ENCODE measurements at places on chromosomes 4 and X. TPM values are rescaled to one million over a fixed set of nuclear protein-coding genes. Genes with fewer than 3 reads are reported as not detected.

DNA sequence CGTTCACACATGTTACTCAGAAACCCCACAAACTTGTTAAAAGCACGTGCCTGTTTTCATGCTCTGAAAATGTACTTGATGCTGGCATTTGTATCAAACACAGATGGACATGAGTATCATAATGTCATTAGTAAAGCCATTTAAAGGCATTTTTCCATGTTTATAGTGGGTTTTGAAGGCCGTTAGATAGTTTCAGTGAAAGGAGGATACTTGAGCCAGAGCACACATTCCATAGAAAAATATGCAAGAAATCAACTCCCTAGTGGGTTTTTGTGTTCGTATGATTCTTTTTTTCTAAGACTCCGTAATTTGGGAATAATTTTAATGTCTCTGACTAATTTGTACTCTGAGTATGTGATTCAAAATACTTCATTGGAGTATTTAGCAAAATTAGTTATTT lies 216.2 kb upstream of the BMP3 start:
- no peak for DNase-seq

- DNase-seq, result no peak
Measured at GRCh38 chr4:1447676-1448588, 41.7 kb upstream of the NKX1-1 start.

The STK32B gene
- 10.1 TPM for polyA plus RNA-seq

The SLC25A43 gene
- 3.5 TPM for polyA plus RNA-seq

The ANOS1 gene
- 12.0 TPM for polyA plus RNA-seq

The PRSS12 gene
- polyA plus RNA-seq, result 13.4 TPM

The CFAP99 gene
- polyA plus RNA-seq, result 0.95 TPM

- no peak for DNase-seq
Measured at GRCh38 chr4:146790515-146790914, 151.8 kb downstream of the POU4F2 start.

- no peak for DNase-seq
Measured at GRCh38 chr4:153223427-153223801, 19.2 kb downstream of the TRIM2 start.

DNA sequence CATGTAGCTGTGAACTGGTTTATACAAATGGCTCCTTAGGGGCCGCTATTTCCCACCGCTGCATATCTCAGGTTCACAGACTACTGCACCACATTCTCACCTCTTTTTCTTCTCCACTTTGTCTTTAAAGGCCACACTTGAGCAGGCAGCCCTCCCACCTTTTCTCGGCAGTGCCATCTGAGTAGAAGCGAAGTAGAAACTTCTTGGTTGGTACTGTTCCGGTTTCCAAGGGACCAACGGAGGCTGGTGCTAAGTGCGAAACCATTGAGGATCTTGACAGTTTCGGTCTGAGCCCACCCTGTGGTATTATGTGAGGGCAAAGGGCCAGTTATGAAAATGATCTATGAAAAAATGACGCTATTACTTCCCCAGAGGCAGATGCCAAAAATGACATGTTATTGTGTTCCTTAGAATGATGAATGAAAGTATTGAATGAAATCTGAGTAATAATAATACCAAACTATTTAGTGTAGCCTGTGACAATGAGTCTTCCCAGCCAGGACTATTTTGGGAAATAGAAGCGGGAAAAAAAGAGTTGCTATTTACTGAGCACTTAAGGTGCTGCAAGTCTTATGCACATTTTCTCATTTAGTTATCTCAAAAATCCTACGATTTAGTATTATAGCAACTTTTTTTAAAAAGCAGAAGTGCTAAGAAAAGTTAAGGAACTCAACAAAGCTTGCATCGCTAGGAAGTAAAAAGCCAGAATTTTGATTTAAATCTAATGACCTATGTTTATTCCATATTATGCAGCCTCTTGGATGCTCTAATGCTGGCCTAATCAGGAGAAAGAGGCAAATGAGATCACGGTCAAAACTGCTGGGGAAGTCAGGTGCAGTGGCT lies 29.6 kb upstream of the CHRNA9 start:
- no peak for DNase-seq

DNA sequence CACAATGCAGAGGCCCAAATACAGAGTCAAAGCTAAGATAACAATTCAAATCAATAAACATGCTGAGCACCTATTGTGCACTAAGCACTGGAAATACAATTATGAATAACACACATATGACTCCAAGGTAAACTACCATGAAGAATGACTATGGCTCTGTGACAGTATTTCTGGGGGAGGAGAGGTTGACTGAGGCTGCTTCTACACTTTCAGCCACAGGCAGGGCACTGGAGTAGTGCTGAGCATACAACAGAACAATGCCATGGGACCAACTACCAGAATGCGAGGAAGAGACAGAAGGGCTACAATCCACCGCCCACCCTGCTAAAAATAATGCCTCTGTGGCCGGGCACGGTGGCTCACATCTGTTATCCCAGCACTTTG lies 13.7 kb downstream of the TEC start:
- no peak for DNase-seq

- no peak for DNase-seq
Measured at GRCh38 chr4:37279894-37280592, 35.5 kb downstream of the NWD2 start.

GRCh38 chrX:458631-459061 lies 71.9 kb upstream of the PPP2R3B start:
- DNase-seq, result no peak

DNA sequence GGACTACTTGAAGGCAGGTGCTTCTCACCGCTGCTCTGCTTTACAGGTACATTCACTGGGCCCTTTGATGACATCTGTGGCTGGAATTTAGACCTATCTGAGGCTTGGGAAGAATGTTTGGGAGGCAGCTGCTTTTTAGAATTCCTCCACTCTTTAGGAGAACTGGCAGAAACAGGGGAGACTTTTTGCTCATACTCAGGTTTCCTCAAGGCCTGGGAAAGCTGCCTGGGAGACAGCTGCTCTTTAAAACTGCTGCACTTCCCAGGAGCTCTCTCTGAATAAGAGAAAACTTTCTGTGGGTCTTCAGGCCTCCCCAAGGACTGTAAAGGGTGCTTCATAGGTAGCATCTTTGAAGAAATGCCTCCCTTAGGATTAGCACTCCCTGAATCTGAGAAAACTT lies 14.3 kb downstream of the CT47C1 start:
- no peak for DNase-seq

The IL9R gene
- not detected for polyA plus RNA-seq

Measured in left renal cortex interstitium (tissue), 4 donors.